ENCODE measurements at places on chromosomes 11 and 22. TPM values are rescaled to one million over a fixed set of nuclear protein-coding genes. Genes with fewer than 3 reads are reported as not detected.

DNA sequence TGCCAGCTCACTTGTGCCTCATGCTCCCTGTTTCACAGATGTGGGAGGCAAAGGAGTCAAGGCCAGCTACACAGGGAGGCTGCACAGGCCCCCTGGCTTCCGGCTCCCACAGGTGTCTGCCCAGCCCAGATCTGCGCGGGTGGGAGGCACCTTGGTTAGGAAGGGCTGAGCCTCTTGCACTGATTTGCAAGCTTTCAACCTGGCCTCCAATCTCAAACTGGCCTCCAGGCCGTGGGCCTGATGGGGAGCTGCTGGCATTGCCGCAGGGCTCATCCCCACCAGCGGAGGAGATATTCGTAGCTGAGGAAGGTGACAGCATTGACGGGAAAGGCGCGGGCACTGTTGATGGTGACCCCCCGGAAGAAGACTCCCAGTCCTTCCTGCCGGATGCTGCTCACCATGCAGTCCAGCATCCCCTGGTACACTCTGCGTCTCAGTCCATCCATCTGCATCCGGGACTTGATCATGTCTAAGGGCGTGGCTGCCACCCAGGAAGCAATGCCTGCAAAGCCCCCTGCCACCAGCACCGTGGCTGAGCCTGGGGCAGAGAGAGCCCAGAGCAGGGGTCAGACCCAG lies 6.2 kb downstream of the SLC25A45 start:
- no peak for DNase-seq

DNA sequence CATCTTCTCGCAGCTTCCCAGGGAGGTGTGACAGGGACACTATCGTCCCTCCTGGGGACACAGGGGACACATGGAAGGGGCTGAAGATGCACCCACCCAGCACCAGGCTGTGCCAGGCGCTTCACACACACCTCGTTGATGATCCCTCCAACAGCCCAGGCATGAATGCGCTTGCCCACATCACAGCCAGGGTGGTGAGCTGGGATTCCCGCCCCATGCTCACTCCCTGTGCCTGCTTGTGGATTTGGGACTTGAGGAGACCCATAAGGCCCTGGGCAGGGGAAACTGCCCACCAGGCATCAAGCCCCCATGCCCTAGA lies 57.8 kb downstream of the OTOG start:
- peak; percentile 42 for DNase-seq

The CHADL gene
- total RNA-seq, result 1.3 TPM

The SCGB1D2 gene
- total RNA-seq, result not detected

GRCh38 chr11:131242476-131243000 lies 127.9 kb upstream of the NTM start:
- no peak for DNase-seq

- DNase-seq, result no peak
Observed at GRCh38 chr11:94152678-94153065, 24.0 kb downstream of the PANX1 start.

GRCh38 chr11:337711-338110 lies 17.1 kb upstream of the IFITM3 start:
- no peak for DNase-seq

DNA sequence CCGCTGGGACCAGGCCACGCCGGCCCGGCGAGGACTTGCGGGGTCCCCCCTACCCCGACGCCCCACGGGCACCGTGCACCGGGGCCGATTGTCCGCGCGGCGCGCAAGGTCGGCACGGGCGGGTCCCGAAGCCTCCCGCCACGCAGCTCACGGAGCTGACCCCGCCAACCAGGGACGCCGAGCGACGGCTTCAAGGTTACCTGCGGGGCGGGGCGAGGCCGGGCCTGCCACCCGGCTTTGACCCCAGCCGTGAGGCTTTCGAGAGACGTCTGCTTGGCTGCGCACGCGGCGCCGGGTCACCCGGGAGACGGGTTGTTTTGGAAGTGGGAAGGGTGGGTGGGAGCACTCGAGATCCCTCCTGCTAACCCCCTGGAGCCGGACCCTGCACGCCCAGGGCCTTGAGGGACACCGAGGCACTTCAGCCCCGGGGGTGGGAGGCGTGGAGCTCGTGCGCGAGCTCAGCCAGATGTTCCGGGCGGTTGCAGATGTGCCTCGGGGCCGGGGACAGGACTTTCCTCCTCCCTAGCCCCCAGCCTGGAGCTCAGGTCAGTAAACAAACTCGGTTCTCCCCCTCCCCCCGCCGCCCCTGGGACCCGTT lies 3.2 kb upstream of the WNT11 start:
- DNase-seq, result peak; percentile 85

The LRRC75B gene
- 30.7 TPM for total RNA-seq

GRCh38 chr11:62105667-62106191 lies 18.1 kb upstream of the INCENP start:
- DNase-seq, result no peak

The RAG2 gene
- total RNA-seq, result not detected

- DNase-seq, result no peak
Observed at GRCh38 chr11:18063862-18064434, 17.9 kb upstream of the TPH1 start.

GRCh38 chr11:19409307-19409706 lies 168.6 kb upstream of the E2F8 start:
- DNase-seq, result no peak

GRCh38 chr22:30564761-30565119 lies 9.7 kb downstream of the GAL3ST1 start:
- peak; percentile 65 for DNase-seq

GRCh38 chr11:14643697-14644225 lies at the start of gene PDE3B:
PDE3B (plus strand) TSS chr11:14643804; CDS start chr11:14644076, 272 bp downstream.
- peak; percentile 94 for DNase-seq

The POU2AF3 gene
- 0.41 TPM for total RNA-seq

The TMEM191B gene
- 4.6 TPM for total RNA-seq

The POLD3 gene
- 30.3 TPM for total RNA-seq

- DNase-seq, result no peak
Observed at GRCh38 chr22:30600921-30601320, 6.1 kb upstream of the TCN2 start.

- DNase-seq, result peak; percentile 93
Observed at GRCh38 chr22:38240734-38241252, 32.0 kb downstream of the TMEM184B start.

DNA sequence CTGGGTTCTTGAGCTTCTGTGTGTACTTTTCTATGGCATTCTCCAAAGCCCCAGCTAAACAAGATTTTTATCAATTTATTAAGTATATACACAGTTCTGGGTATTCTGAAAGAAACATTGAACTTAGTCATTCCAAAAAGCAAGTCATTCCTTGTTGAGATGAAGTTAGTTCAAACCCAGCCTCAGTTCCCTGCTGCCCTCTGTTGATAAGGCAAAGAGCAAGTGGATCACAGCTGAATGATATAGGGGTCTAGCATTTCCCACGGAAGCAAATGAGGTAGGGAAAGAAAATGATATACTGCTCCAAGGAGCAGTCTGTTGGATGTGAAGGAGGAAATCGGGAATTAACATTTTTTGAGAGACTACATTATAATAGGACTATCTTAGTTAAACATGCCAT lies 841.8 kb upstream of the TENM4 start:
- no peak for DNase-seq

- peak; percentile 42 for DNase-seq
Observed at GRCh38 chr22:21449531-21450319, 17.5 kb upstream of the TMEM191C start.

The BANF1 gene
- total RNA-seq, result 395 TPM

The MOGAT2 gene
- total RNA-seq, result not detected

DNA sequence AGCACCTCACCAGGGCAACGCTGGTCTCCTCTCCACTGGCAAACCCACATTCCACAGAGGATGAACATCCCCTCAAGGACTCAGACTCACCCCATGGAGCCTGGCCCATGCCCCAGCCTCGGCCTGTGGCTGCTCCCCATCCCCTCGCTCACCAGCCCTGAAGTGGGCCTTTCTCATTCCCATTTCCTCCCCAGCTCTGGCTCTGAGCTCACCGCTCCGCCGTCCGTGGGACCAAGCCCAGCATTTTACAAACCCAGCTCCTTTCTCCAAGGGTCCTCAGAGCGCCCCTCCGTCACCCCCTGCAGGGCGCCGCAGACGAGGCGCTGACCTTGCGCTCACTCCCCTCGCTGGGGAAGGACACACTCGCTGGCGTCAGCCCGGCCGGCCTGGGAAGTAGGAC lies 6.9 kb upstream of the IGF2 start:
- DNase-seq, result no peak

- no peak for DNase-seq
Observed at GRCh38 chr11:11407065-11407762, 54.2 kb upstream of the CSNK2A3 start.

GRCh38 chr11:68574308-68574707 lies 110.0 kb upstream of the GAL start:
- no peak for DNase-seq
